Type B pancreatic cell (in vitro differentiated cells): ENCODE measurements at places on chromosomes 16 and 17. TPM values are rescaled to one million over a fixed set of nuclear protein-coding genes. Genes with fewer than 3 reads are reported as not detected.

Gene C17orf50
- not detected in 2 replicates for total RNA-seq

Gene ZNF263
- total RNA-seq = 27.7 and 38.6 TPM in 2 replicates

Gene AXIN2
- 29.2 and 115 TPM in 2 replicates for total RNA-seq

Gene NPIPB6
- total RNA-seq = 2.0 and 2.2 TPM in 2 replicates

Gene CFAP52
- total RNA-seq = 7.0 TPM in 1 of 2 replicates, not detected in the other

Gene RASL10B
- 6.4 and 29.4 TPM in 2 replicates for total RNA-seq

Gene SYT17
- 10.7 and 24.8 TPM in 2 replicates for total RNA-seq

DNA sequence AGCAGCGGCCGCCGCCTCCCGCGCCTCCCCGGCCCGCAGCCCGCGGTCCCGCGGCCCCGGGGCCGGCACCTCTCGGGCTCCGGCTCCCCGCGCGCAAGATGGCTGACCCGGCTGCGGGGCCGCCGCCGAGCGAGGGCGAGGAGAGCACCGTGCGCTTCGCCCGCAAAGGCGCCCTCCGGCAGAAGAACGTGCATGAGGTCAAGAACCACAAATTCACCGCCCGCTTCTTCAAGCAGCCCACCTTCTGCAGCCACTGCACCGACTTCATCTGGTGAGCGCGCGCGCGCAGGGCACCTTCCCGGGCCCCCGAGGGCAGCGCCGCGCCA, 258 bp downstream of the PRKCB start:
- DNase-seq = no peak

GRCh38 chr17:82232322-82232820, 3.5 kb downstream of the SLC16A3 start:
- DNase-seq = no peak

GRCh38 chr17:29378500-29378899, 11.7 kb upstream of the TAOK1 start:
- no peak for DNase-seq

GRCh38 chr16:19147627-19148026, 20.4 kb upstream of the SYT17 start:
- DNase-seq = no peak

DNA sequence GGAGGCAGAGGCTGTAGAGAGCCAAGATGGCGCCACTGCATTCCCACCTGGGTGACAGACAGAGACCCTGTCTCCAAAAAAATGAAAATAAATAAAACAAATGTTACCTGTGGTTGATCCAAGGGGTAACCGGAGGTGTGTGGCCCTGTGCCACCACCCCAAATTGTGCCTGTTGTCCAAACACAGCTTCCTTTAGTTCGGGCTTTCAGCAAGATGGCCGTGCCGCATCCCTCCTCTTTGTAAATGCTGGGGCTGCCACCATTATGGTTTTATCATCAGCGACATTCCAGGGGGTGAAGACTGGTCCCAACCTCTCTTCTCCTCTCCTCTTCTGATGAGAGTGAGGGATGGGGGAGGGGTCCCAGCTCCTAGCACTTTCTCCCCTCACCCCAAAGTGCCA, at the start of gene C16orf92:
Gene C16orf92 (plus strand): TSS at position 312 of the 400 bp plus-strand sequence. CDS start 143 bp downstream, outside the sequence.
- DNase-seq = no peak

GRCh38 chr17:74625661-74626060, 2.1 kb upstream of the CD300E start:
- no peak for DNase-seq

GRCh38 chr17:65017207-65017774, 39.2 kb downstream of the GNA13 start:
- no peak for DNase-seq

DNA sequence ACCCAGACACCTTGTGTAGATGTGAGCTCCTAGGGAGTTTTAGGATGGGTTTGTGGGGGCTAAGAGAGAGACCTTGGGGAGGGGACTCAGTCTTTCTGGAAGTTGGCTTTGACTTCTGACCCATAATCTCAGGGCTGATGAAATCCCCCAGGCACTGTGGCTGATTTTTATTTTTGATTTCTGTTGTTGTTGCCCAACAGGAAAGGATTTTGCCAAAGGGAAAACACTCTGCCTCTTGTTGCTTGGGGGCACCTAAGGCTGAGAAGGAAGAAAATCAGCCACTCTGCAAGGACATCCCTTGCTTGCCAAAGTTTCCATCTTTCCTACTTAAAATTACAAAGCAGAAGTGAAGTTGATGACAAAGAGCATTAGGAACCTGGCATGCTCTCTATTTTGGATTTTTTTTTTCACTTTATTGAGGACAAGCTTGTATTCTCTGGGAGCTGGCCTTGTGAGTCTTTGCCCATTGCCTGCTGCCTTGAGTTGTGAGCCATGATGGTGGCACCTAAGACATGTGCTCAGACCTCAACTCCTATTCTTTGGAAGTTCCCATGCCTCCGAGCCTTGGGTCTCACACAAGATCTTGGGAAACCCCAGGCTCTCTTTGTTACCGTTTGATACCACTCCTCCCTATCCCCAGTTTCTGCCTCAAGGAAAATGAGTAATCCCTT, 3.2 kb upstream of the C1QTNF1 start:
- no peak for DNase-seq

GRCh38 chr17:57622683-57623433, 122.2 kb downstream of the CCDC182 start:
- no peak for DNase-seq

DNA sequence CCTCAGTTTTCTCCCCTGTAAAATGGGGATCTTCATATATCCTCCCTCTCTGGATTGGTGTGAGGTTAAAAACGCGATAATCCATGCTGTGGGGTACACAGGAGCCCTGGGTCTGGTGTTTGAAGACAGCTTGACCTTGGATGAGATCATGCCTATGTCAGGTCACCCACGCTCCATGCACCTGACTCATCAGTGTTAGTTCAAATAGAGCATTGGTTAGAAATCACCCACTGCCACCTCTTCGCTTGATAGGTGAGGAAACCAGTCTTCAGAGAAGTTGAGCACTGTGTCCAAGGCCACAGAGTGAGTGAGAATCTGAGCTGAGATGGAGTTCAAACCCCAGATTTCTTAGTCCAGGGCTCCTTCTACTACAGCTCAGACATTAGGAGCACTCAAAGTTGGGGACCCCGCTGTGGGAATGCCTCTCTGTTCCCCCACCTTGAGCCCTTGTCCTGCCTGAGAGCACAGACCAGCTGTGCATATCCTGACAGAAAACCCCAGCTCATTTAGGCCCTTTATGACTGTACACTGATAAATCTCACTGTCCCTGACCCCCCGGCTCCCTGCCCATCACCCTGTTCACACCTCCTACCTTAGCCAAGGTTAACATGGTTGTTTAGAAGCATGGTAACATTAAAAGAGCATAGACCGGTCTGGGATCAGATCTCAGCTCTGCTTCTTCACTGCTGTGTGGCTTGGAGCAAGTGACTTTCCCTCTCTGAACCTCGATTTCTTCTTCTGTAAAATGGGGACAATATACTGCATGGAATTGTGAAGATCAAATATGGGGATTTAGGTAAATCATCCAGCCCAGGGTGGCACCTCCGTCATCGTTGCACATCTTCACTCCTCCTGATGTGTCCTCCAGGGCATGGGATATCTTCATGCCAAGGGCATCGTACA, 22.4 kb upstream of the LGALS9 start:
- no peak for DNase-seq

DNA sequence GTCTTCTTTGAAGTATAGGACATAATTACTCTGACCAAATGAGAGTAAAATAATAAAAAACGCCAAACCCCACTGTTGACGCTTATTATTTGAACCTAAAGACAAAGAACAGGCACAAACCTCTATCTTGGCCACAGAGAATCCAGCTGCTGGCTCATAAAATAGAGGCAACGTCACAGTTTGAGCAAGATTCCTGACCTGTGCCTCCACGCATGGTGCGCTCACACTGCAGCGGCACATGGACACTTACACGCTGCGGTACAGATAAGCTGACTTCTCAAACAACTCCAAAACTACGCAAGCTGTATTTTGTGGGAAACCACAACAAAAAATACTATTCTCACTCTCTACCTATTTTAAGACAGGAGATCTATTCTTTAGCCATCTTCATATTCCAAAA, 38.8 kb upstream of the TRAP1 start:
- DNase-seq = no peak

- no peak for DNase-seq
Measured at GRCh38 chr16:84507011-84507982, 2.8 kb upstream of the MEAK7 start.

- no peak for DNase-seq
Measured at GRCh38 chr16:11423315-11424117, 78.3 kb downstream of the RMI2 start.

GRCh38 chr17:50588391-50589049, 28.0 kb downstream of the CACNA1G start:
- no peak for DNase-seq

GRCh38 chr16:47204736-47205504, 61.2 kb upstream of the NETO2 start:
- DNase-seq = no peak

DNA sequence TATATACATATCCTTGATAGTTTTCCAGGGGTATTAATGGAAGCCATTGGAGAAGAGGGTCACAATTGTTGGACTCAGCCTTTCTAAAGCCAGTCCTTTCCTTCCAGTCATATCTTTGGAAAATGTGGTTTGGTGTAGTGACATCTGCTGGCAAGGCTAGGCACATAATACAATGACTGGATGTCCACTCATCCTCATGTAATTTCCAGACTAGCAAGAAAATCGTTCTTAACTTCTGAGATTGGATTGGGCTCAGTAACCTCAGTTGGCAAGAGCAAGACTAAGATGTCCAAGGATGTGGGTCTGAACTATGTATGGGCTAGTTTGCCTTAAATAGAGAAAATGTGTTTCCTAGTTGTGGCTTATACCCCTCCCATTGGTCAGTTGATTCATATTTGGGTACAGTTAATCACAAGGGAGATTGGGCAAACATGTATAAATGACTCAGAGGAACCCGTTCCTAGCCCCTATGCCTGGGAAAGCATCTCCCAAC, 8.7 kb upstream of the KAT7 start:
- no peak for DNase-seq

DNA sequence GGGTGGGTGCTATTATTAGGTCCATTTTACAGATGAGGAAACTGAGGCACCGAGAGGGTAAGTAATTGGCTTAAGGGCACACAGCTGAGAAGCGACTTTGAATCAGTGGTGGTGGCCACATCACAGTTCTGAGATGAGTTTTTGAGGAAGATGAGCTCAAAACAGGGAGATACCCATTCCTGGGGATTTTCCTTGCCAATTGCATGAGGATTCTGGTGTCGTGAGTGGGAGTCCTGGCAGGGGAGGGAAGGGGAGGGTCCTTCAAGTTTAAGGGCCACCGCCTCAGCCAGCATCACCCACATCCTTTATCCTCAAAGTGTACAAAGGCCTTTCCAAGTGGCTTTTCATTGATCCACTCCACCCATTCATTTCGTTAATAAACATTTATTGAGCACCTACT, 45.3 kb downstream of the IL21R start:
- no peak for DNase-seq

DNA sequence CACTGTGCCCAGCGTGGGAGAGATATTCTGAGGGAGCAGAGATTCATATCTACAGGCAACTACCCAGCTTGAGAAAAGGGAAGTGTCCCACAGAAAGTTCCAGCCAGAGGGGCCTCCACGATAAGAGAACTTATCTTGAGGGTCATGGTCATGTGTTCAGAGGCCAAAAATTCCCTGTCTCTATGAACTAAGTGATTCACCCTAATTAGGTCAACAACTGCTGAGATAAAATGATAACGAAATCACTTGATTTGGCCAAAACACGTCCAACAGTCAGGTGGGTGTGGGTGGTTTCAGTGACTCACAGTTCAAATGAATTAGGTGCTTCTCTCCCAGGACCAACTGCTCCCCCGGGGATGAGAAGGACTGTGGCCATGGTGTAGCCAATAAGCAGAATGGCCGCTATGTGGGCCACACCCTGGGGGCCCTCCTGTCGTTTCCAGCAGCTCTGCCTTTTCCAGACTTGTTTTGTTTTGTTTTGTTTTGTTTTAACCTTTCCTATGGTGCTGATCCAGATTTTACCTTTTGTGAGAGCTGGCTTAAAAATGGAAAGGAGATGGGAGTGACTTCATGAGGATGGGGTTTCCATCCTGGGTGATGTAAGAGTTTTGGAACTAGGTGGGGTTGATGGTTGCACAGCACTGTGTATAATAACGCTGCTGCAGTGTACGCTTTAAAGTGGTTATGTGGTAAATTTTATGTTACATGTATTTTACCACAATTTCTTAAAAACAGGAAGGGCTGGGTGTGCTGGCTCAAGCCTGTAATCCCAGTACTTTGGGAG, 8.7 kb downstream of the DNAI2 start:
- DNase-seq = no peak

GRCh38 chr16:16021646-16021987, 72.2 kb downstream of the ABCC1 start:
- DNase-seq = no peak
